Midbrain (tissue), 1 donor: ENCODE measurements at places on chromosomes 6 and 20.

GRCh38 chr6:154569156-154569862, 58.8 kb upstream of the CNKSR3 start:
- DNase-seq, result no peak

GRCh38 chr6:4459032-4459431, 317.2 kb upstream of the CDYL start:
- no peak for DNase-seq

- no peak for DNase-seq
Observed at GRCh38 chr6:70312165-70312745, 9.4 kb upstream of the COL9A1 start.

- DNase-seq, result no peak
Observed at GRCh38 chr6:84581494-84582259, 182.7 kb downstream of the TBX18 start.

- DNase-seq, result no peak
Observed at GRCh38 chr6:5155906-5156305, 70.8 kb downstream of the PPP1R3G start.

- no peak for DNase-seq
Observed at GRCh38 chr6:42771741-42772100, 10.1 kb upstream of the BICRAL start.

GRCh38 chr6:110404607-110405006, 10.8 kb downstream of the DDO start:
- DNase-seq, result no peak

DNA sequence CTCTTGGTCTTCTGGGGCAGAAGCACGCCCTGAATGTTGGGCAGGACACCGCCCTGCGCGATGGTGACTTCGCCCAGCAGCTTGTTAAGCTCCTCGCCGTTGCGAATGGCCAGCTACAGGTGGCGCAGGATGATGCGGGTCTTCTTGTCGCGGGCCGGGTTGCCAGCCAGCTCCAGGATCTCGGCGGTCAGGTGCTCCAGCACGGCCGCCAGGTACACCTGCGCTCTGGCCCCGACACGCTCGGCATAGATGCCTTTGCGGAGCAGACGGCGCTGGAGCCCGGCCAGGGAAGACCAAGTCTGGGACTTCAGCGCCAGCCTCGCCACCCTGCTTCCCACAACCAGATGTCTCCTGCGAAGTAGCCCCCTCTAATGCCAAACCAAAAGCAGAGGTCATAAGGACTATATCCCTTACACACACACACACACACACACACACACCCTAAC, 8.0 kb upstream of the SLC17A3 start:
- DNase-seq, result no peak

- DNase-seq, result no peak
Observed at GRCh38 chr6:150331344-150331743, 37.5 kb upstream of the IYD start.

GRCh38 chr6:163344411-163344810, 70.1 kb upstream of the QKI start:
- DNase-seq, result no peak

DNA sequence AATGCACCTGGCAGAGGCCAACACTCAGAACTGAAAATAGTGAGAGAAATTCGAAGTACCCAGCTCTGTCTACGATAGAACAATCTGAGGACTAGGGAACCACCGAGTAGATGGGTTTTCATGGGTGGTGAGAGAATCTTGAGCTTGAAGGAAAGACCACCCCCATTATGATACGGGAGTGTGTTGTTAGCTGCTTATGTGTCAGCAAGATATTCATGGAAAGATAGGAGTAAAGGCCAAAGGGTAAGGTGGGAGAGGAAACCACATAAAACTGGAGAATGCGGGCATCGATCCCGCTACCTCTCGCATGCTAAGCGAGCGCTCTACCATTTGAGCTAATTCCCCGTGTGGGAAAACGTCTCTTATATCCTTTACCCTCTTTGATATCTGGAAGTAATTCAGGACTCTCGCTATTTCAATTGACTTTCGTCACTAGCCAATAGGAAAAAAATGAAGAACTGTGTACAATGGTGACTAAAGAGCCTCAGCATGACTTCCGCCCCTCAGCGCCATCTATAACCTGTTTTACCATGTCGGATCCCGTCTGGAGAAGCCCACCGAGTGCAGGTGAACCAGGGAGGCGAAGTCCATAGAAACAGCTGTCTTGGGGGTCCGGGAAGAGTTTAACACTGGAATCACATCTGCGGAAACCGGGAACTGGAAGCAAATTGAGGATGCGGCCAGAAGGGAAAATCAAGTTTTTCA, 25.0 kb upstream of the ABT1 start:
- peak; percentile 55 for DNase-seq

DNA sequence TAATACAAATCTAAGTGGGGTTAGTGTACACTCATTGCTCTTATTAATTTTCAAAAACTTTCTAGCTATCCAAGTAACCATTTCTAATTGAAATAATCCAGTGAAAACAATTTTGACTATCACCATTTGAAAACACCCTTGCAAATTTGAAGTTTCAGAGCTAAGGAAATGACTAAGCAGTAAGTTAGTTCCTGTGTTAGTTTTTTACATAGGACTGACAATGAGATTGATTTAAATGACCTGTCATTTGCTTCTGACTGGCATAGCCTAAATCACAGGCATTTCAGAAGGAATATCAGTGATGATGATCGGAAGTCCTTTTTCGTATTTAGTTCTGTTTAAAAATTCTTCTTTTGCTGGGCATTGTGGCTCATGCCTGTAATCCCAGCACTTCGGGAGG, 27.0 kb downstream of the STK4 start:
- no peak for DNase-seq

- DNase-seq, result no peak
Observed at GRCh38 chr6:143965503-143966171, 42.4 kb downstream of the PLAGL1 start.

DNA sequence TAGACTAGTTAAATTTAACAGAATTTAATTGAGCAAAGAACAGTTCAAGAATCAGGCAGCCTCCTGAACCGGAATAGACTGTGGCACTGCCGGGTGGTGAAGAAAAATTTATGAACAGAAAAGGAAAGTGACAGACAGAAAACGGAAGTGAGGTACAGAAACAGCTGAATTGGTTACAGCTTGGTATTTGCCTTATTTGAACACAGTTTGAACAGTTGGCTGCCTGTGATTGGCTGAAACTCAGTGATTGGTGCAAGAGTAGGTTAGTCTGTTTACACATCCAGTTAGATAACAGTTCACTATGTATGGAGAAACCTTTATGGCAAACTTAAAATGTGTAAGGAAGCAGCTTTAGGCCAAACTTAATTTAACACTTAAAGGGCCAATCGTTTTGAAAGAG, 116.0 kb upstream of the CITED2 start:
- DNase-seq, result no peak

- DNase-seq, result no peak
Observed at GRCh38 chr20:19231359-19232035, 19.1 kb downstream of the SLC24A3 start.

GRCh38 chr6:168387911-168388310, 53.1 kb upstream of the SMOC2 start:
- no peak for DNase-seq

DNA sequence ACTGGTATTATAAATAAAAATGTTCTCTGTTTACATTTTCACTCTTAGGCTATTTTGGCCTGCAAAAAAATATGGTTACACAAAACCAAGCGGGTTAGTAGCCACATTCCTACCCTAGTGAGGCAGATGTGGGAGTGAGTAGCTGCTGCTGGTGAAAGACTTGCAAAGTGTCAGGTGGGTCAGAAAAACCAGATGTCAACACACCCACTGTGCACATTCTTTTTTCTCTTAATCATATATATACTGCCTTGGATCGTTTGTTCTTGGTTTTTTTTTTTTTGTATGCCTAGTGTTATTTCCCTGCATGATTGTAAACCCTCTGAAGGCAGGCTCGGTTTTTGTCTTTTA, 68.0 kb upstream of the TFB1M start:
- DNase-seq, result no peak

DNA sequence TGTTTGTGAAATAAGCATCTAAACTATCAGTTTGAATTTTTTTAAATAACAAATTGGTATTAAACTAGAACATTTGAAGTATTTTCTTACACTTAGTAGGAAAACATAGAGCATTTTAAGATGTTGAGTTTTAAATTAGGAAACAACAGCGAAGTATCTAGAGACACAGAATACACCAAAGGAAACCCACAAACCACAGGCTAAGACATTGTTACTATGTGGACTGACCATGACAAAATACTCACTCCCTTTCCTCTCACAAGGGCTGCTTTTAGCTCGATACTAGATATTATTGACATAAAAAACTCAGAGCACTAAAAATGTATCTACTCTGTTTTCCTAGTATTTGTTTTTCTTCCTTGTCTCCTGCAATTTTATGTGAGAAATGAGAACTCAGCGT, 266.0 kb upstream of the CITED2 start:
- no peak for DNase-seq

DNA sequence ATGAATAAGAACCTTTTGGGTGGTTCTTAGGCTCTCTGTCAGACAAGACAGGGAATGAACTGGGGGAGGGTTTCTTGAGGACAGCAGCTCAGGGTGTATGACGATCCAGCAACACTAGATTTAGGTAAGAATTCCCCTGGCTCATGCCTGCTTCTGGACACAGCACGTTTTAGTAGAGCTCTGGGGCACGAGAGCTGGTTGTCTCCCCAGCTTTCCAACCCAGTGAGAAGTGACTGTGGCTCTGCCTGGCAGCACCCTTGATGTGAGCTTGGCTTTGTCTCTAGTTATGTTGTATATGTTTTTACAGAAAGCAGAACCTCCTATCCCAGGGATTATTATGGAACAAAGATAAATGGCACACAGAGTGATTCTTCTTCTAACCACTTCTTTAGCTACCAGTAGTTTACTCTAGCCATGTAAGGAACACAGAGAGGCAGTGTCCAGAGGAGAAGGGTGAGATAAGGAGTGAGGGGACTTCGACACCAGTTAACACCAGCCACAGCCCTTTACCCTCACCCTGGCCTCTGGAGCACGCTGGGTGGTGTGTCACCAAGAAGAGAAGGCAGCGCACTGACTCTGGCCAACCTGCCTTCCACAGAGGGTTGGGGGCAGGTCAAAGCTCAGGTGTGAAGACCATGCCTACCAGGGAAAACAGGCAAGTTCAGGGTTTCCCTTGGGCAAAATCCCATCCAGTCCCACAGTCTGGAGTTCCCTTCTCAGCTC, 3.9 kb downstream of the APOBEC2 start:
- DNase-seq, result no peak
